Fibroblast of lung (primary cell): ENCODE measurements at places on chromosomes 16 and 17. TPM values are rescaled to one million over a fixed set of nuclear protein-coding genes. Genes with fewer than 3 reads are reported as not detected.

- DNase-seq, result no peak
Observed at GRCh38 chr17:79608624-79608959, 2.3 kb downstream of the RBFOX3 start.

GRCh38 chr17:57860414-57860999, 10.7 kb upstream of the MRPS23 start:
- DNase-seq, result no peak

DNA sequence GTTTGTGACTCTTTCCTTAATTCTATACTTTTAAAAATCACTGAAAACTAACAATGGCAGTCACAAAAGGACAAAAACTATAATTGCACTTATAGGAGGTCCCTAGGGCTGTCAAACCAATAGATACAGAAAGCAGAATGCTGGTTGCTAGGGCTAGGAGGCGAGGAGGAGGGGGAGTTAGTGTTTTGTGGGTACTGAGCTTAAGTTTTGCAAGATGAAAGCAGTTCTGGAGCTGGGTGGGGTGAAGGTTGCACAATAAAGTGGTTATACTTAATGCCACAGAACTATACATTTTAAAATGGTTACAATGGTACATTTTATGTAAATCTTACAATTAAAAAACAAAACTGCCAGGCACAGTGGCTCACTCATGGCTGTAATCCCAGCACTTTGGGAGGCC, 27.3 kb downstream of the NUBP1 start:
- DNase-seq, result peak; percentile 49

GRCh38 chr17:1022278-1023024, 25.5 kb downstream of the TIMM22 start:
- DNase-seq, result no peak

- DNase-seq, result no peak
Observed at GRCh38 chr16:4087099-4087885, 28.9 kb downstream of the ADCY9 start.

GRCh38 chr17:44314869-44315661, 6.7 kb downstream of the RUNDC3A start:
- DNase-seq, result no peak

DNA sequence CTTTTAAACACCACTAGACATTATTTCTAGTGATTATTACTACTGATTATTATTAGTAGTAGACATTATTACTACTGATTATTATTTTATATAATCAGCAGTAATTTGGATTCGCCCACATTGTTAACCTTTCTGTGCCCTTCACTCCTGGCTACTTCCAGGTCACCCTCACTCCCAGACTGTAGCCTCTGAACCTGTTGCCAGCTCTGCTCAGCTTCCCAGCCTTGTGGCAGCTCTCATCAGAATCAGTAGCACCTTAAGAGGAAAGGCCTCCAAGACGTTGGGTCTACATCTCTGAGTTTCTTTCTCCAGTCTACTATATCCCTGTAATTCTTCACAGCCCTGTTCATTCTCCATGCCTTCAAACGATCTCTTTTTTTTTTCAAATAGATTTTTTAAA, 137.0 kb downstream of the KATNIP start:
- no peak for DNase-seq

DNA sequence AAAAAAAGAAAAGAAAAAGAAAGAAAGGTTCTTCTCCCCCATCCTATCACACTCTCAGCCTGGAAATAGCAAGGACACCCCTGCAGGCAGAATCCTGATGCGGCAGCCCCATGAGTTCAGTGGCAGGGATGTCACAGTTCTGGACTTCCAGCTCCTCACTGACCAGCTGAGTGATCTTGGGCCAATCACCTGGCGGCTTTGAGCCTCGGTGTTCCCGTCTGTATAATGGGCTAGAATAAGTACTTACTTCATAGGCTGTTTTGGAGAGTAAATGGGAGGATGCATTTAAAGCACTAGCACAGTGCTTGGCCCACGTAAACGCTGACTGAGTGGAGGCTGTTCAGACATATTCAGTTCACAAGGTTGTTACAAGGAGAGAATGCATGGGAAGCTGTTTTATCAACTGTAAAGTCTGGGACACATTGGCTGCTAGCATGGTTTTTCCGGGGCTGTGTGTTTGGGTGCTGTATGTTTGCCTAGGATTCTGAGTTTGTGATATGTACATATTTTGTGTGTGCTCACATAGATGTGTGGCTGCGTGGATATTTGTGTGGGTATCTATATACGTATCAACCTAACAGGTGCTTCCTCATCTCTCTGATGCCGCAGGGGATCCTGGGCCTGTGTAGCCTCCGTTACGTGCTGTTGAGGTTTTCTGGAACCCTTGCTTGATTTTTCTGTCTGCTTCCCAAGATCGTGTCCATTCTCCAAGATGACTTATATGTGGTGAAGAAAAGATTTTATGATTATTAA, 3.4 kb downstream of the BHLHA9 start:
- DNase-seq, result no peak

GRCh38 chr17:7858522-7858810, 663 bp downstream of the CYB5D1 start:
- peak; percentile 57 for DNase-seq

DNA sequence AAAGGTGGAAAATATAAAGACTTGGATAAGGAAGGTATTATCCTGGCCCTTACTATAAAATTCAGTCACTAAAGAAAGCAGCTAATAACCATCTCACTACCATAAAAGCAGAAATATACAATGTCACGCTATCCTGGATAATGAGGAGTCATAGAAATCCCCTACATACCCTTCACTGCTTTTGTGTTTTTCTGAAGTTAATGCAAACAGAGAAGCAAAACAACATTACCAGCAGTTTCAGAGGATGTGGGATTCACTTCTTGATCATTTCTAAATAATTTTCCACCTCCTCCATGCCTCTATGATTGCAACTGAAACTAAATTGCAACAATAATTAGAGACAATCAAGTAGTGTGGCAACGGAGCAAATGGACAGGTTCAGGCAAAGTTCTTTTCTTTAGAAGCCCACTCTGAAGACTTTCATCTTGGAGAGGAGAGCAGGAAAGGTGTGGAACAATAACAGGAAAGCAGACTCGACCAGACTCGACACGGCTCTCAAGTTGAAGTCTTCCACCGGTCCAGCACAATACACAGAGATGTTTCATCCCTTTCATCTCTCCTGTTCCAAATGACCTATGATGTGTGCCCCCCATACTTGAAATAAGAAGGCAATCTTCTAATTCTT, 10.2 kb downstream of the CYTH1 start:
- DNase-seq, result no peak

DNA sequence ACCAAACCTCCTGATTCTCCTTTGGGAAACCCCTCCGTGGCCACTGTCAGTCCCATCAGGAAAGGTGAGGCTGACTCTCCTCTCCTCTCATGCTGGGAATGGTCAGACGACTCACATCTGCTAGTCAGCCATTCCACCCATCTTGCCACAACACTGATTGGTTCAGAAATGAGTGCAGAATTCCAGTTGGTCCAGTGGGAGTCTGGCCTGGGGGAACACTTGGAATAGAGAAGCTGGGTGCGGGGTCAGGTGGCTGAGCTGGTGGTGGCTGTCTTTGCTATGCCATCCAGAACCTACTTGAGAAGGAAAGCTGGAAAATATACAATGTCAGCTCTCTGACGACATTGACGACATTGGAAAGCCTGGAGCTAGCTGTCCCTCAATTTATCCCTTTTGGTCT, 23.6 kb upstream of the PLLP start:
- no peak for DNase-seq

DNA sequence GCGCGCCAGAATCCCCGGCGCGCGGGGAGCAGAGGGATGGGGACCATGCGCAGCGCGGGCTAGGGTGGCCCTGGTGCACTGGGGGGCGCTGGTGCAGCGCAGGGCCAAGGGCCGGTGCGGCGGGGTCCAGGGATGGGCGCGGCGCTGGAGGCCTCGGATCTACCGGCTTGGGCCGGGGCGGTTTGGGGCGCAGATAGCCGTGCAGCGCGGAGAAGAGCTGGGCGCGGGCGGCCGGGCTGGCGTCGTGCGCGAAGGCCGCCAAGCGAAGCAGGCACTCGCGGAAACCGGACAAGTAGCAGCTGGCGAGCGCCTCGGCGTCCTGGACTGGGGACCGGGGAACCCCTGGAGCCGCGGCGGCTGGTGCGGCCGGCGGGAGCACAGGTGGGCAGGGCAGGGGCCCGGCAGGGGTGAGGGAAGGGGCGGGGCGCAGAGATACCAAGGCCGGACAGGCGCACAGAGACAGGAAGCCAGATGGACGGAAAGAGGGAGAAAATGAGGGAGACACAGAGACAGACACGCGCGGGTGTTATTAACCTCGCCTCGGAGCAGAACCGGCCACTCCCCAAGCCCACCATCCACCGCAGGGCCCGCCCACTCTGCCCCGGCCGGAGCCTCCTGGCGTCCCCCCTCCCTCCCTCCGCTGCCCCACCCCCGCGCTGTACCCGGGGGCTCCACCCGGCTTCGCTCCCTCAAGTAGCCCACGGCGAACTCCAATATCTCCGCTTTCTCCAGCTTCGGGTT, 2.1 kb downstream of the HES7 start:
- peak; percentile 72 for DNase-seq

GRCh38 chr16:79716645-79717332, 116.3 kb upstream of the MAF start:
- no peak for DNase-seq

GRCh38 chr16:21211486-21211885, at the start of gene ZP2:
TSS of gene ZP2 (minus strand) at chr16:21211574. CDS start at chr16:21211547, 27 bp downstream.
- DNase-seq, result no peak

GRCh38 chr17:60914078-60914477, 236.4 kb downstream of the BCAS3 start:
- no peak for DNase-seq

GRCh38 chr17:58568044-58568799, 53.8 kb upstream of the MTMR4 start:
- no peak for DNase-seq

- DNase-seq, result no peak
Observed at GRCh38 chr17:82225368-82226029, 3.3 kb upstream of the SLC16A3 start.

DNA sequence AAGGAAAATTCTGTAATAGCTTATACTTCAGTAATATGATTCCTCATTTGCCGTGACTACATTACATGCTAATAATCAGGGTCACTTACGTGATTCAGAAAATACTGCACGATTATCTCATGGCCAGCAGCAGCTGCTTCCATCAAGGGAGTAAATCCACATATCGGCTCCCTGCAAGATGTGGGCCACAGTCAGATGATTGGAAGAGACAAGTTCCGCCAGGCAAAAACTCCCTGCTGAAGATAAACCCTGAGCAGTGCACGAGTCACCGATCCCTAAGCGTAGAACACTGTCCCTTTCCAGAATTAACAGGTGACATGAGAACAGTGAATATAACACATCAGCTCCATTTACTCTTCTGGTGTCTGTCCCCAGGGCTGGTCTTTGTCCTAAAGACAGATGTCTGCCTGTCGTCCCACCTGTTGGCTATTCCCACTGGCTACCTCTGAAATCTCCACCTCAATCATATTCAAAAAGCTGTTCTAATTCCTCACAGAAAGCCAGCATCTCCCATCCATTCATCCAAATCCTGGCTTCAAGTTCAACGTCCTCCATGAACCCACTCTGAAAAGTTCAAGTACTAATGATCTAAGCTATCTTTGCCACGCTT, 9.3 kb downstream of the ANKS3 start:
- no peak for DNase-seq

GRCh38 chr17:78618264-78619066, 41.3 kb upstream of the DNAH17 start:
- DNase-seq, result no peak

DNA sequence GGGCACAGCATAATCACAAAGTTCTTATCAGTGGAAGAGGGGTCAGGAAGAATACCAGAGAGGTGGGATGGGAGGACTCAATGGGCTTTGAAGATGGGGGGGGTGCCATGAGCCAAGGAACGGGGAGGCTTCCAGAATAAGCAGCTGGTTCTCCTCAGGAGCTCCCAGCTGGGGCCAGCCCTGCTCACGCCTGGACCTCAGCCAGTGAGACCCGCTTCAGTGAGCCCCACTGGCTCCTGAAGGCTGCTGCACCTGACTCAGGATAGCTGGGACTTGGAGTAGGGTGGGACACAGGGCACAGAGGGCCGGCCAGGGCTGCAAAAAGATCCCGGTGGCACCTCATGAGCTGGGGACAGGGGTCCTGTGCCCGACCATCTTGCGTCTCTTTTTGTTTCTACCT, 24.4 kb upstream of the ZC3H18 start:
- no peak for DNase-seq

- no peak for DNase-seq
Observed at GRCh38 chr17:75813081-75814020, 28.7 kb downstream of the UNK start.

GRCh38 chr16:11157143-11157542, 98.9 kb downstream of the SOCS1 start:
- no peak for DNase-seq

GRCh38 chr16:21950782-21951521, 2.2 kb upstream of the UQCRC2 start:
- peak; percentile 51 for DNase-seq

DNA sequence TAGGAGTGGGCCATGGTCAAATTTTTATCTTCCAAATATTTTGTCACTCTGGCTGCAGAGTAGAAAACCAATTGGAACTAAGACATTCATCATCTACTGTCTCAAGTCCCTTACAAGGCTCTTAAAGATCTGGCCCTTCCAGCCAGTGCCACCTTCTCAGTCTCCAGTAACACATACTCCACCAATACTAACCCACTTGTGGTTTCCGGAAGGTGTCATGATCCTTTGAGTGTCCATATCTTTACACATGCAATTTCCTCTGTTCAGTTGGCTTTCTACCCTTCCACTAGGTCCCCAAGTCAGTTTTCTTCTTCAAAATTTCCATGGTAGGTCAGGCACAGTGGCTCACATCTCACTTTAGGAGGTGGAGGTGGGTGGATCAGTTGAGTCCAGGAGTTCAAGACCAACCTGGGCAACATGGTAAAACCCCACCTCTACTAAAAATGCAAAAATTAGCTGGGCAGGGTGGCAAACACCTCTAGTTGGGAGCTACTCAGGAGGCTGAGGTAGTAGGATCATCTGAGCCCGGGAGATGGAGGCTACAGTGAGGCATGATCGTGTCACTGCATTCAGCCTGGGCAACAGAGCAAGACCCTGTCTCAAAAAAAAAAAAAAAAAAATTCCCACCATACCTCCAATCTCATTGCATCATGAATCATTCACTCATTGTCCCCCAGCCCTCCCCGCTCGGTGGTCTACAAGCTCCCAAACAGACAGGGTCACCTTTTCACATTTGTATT, 6.0 kb upstream of the GRB2 start:
- DNase-seq, result no peak

GRCh38 chr17:50074227-50074626, 18.3 kb downstream of the ITGA3 start:
- no peak for DNase-seq

- DNase-seq, result no peak
Observed at GRCh38 chr16:8486985-8487384, 103.3 kb downstream of the TMEM114 start.

ZNF778 gene
- polyA plus RNA-seq, result 4.3 and 4.9 TPM in 2 replicates

KRT28 gene
- polyA plus RNA-seq, result not detected in 2 replicates

GNGT2 gene
- polyA plus RNA-seq, result 3.7 TPM in 1 of 2 replicates, not detected in the other

ZFP3 gene
- 2.2 and 2.6 TPM in 2 replicates for polyA plus RNA-seq

TEKT5 gene
- polyA plus RNA-seq, result 0.06 TPM in 1 of 2 replicates, not detected in the other

TP53TG3E gene
- polyA plus RNA-seq, result not detected in 2 replicates

TERB1 gene
- polyA plus RNA-seq, result not detected in 2 replicates

TAT gene
- polyA plus RNA-seq, result not detected in 2 replicates

HOXB6 gene
- polyA plus RNA-seq, result 28.9 and 42.1 TPM in 2 replicates

CDRT15L2 gene
- polyA plus RNA-seq, result not detected in 2 replicates

KRT24 gene
- polyA plus RNA-seq, result not detected in 2 replicates

TBC1D26 gene
- 0.02 TPM in 1 of 2 replicates, not detected in the other for polyA plus RNA-seq
